NCI-H146 (cell line): ENCODE measurements at places on chromosomes 4 and X.
A peak's percentile ranks its signal among the peaks of the same experiment; 100 is the strongest.

- DNase-seq, result no peak
Observed at GRCh38 chrX:113892401-113892800, 691.5 kb upstream of the HTR2C start.

DNA sequence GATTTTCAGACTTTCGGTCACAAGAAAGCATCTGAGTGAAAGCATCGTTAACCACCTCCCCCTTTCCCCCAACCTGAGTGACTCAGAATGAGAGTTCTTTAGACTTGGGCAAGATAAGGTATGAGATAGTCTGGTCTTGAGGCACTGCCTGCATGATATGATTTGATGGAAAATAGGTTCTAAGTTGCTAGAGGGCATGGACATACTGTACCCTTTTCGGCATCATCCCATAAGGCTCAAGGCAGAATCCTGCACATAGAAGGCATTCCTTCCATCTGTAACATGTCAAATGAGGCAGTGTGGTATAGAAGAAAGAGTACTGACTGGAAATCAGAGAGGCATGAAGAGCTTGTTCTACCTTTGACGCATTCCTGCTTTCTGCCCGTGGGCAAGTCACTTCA lies 16.8 kb upstream of the AMOT start:
- no peak for DNase-seq

GRCh38 chrX:47645530-47645929 lies 4.8 kb downstream of the ELK1 start:
- no peak for DNase-seq

GRCh38 chr4:139841464-139842195 lies 176.0 kb downstream of the MGST2 start:
- DNase-seq, result peak; percentile 98

DNA sequence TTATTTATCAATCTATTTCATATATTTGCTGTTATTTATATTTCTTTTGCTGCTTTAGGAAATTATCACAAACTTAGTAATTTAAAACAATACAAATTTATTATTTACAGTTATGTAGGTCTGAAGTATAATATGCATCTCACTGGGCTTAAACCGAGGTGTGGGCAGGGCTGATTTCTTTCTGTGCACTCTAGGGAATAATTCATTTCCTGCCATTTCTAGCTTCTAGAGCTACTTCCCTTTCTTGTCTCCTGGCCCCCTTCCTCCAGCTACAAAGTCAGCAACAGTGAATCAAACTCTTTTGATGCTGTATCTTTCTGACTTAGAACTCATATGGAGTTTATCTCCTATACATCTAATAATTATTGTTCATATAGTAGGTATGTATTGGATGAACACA lies 303.5 kb upstream of the ARSJ start:
- no peak for DNase-seq

DNA sequence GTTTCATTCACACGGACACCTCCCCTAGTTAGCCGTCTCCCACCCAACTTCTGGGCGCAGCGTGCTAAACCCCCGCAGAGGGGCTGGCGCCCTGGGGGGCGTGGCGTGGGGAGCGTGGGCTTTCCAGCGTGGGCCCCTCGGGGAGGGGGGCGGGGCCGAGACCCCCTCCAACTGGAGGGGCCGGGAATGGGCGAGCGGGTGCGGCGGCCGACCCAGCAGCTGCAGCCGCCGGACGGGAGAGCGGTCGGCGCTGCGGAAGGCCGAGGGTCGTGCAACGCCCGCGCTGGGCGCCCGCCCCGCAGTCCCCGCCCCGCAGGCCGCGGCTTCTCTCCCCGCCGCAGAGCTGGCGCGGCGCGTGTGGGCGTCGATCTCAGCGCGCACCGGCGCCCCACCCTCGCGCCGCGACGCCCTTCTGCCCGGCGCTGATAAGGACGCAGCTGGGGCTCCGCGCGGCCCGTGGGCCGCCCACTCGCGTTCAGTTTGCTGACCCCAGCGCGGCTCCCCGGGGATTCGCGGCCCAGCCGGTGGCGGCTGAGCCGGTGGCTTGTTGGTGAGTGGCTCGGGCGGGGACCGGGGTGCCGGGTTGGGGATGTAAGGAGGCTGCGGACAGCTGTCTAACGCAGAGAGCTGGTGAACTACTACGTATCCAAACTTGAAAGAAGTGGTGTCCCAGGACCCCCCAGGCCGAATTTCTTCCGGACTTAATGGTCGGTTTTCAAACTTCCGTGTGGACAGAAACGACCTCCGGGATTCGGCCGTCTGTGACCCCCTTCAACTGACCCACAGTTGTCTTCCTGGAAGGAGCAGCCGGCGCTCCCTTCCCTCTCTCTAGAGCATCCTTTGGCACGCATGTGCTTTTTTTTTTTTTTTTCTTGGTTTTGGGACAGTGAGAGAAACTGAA lies 1.5 kb downstream of the FHDC1 start:
- peak; percentile 24 for DNase-seq

GRCh38 chr4:120699354-120699753 lies 223.2 kb downstream of the PRDM5 start:
- DNase-seq, result no peak

DNA sequence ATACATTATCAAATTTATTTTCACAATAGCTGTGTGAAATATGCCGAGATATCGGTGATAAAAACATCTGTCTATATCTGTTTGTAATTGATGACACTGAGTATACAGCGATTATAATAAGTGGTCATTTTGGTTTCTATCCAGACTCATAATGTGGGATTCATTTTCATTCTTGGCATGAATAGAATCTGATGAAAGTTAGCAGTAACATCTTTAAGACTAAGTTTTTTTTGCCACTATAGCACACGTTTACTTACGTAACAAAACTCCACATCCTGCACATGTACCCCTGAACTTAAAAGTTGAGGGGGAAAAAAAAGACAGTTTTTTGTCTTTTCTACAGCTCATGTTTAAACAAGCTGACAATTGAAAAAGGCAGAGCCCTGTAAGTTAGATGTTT lies 86.4 kb downstream of the PPA2 start:
- no peak for DNase-seq

GRCh38 chr4:2797545-2798305 lies 4.8 kb downstream of the SH3BP2 start:
- no peak for DNase-seq

DNA sequence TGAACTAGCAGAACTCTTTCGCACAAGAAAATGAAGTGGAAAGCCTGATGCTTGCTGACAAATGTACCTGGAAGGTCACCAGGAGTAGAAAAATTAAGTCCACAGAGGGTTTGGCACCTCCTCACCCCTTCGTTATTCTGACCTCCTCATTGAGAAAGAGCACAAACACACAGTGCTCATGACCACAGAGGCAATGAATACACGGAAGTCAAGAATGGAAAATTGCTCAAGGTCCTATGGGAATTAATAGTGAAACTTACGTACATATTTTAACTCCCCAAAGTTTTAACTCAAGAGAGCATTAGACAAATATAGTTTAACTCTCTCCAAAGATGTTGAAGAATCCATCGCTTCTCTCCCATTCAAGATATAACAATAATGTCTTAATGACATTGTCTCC lies 83.6 kb upstream of the CAMK2D start:
- DNase-seq, result no peak

GRCh38 chr4:35690271-35690670 lies 554.0 kb downstream of the ARAP2 start:
- no peak for DNase-seq

DNA sequence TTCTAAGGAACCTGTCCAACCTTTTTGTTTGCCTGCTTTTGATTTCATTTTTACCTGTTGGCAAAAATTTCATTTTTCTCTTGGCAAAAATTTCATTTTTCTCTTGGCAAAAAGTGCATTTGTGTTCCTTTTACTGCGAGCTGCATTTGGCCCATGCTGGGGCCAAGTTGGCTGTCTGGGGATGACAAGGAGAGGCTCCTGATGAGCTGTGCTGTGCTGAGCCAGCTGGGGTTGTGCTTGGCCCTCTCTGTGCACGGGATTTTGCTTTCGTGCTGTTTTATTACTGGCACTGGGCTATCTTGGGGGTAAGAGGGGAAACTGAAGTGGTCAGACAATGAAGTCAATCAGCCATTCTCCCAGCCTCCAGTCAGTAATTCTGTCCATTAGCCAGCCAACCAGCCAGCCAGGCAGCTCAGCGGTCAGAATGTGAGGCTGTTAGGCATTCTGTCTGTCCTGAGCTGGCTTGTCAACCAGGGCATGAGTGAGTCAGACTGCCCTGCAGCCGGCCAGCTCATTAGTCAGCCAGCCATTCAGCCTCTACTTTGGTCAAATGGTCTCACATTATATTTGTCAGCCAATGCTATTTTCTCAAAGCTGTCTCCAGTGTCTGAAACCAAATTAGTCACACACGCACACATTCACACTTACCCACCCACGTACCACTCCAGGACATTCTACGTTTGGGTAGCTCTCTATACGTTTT lies 56.9 kb upstream of the PRPS1 start:
- no peak for DNase-seq

DNA sequence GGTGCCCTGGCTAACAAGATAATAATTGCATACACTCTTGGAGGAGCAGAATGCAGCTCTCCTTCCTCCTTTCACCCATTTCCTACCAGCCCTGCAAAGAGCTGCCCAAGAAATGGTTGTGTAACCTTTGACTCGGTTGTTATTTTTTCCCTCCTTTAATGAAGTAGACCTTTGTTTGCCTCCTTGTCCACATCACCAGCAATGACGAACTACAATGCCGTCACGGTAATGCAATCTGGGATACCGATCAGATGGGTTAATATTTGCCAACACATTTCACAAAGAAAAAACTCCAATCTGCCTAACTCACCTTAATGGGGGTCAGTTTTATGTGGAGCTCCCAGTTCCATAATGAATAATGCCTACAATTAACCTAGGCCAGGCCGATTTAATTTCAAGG lies 32.0 kb downstream of the GPRIN3 start:
- DNase-seq, result peak; percentile 26

GRCh38 chr4:40843696-40844095 lies 93.9 kb downstream of the NSUN7 start:
- DNase-seq, result peak; percentile 9

DNA sequence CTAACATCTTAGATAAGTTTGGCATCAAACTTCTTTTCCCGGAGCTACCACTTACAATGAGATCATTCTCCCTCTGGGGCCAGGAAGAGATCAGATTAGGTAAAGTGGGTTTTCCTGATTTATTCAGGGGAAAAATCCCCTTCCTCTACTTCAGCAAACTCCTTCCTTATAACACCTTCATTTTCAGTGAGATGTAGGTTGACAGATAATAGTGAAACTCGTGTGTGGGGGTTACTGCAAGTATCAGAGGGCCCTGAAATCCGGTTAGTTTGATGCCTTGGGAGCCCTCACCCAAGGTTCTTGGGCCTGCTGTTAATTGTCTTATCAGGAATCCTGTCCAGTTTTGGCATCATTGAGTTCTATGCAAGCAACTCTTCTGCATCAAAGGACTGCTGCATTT lies 10.8 kb downstream of the FTHL17 start:
- no peak for DNase-seq

DNA sequence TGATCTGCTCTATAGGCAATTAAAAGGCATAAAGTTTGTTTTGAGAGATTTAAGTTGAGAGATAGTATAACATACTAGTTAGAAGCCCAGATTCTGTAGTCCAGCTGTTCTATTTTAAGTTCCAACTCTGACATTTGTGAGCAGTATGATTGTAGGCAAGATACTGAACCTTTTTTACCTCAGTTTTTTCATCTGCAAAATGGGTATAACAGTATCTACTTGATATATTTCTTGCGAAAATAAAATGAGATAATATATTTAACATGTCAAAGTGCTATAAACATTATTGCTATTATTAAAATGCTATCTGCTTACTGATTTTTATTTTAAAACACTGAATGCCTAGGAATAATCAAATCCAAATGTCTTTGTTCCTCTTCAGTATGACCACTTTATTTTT lies 19.2 kb downstream of the TMPRSS11F start:
- no peak for DNase-seq

DNA sequence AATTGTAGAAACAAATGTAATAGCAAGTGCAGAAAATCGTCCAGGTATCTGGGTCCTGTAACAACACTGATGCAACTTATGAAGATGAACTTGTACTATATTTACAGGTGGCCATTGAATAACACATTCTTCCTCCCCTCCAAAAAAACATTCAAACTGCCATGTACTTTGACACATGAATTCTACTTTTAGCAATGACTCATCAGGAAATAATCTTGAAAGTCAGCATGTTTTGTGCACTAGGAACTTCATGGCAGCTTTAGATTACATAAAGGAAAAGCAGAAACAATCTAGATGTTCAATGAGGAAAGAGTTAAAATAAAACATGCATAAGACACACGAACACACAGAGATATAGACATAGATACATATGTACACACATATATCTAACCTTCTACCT lies 2.5 kb downstream of the PABPC1L2A start:
- no peak for DNase-seq

DNA sequence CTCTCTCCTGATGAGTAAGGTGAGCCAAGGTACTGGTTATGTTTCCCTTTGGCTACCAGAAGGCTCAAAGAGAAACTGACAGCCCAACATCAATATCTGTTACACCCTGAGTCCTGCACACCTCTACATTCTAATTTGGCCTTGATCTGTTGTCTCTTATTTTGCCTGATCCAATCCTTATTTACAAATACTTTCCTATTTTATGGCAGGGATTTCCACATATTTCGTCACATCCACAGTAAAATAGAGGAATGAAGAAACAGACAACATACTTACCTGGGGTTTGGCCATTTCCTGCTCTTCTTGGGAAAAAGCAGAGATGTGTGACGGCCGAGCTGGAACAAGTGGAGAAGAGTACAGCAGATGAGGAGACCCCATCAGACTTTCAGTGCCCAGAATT lies 1.5 kb downstream of the ZNF182 start:
- DNase-seq, result no peak

GRCh38 chr4:81380437-81380836 lies 91.3 kb downstream of the RASGEF1B start:
- peak; percentile 48 for DNase-seq

- no peak for DNase-seq
Observed at GRCh38 chrX:136032370-136032769, 47.1 kb downstream of the SLC9A6 start.

DNA sequence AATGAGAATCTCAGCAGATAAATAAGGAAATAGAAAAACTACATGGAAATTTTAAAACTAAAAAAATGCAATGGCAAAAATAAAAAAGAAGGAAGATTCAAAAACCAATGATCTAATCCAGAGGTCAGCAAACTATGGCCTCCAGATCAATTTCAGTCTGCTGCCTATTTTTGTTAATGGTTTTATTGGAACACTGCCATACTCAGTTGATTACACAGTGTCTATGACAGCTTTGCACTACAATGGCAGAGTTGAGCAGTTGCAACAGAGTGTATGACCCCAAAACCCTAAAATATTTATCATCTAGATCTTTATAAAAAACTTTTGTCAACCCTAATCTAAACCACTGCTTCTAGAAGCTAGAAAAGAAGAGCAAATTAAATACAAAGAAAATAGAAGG lies 170.3 kb downstream of the RAB28 start:
- DNase-seq, result no peak
